ENCODE measurements at places on chromosomes 1 and 21.

- DNase-seq = no peak
Observed at GRCh38 chr1:192713921-192714320, 78.0 kb downstream of the RGS13 start.

GRCh38 chr1:6600410-6601048 lies 2.1 kb downstream of the KLHL21 start:
- DNase-seq = no peak

- no peak for DNase-seq
Observed at GRCh38 chr1:210841926-210842625, 291.9 kb downstream of the KCNH1 start.

GRCh38 chr1:223706077-223706973 lies 6.0 kb upstream of the CAPN2 start:
- DNase-seq = no peak

- no peak for DNase-seq
Observed at GRCh38 chr1:209931141-209931540, 6.9 kb upstream of the SYT14 start.
